ENCODE measurements at places on chromosomes 12 and 14. TPM values are rescaled to one million over a fixed set of nuclear protein-coding genes. Genes with fewer than 3 reads are reported as not detected.
A peak's percentile ranks its signal among the peaks of the same experiment; 100 is the strongest.

DNA sequence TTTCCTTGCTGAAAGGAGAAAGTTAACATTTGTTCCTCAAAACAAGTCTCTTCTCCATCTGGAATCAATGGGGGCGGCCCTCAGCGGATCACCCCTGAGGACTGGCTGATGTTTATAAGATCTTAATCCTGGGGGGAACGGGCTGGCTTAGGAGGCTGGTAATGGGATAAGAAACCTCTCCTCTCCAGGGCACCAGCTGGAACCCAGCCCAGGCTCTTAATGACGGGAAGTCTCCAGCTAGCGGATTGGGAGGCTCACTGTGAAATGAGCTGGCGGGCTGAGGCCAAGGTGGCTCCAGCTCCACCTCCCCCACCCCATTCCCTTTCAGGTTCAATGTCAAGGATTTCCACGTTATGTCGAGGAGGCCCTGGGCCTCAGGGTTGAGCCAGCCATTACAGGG, 1133.0 kb downstream of the VRK1 start:
- DNase-seq, result no peak

DNA sequence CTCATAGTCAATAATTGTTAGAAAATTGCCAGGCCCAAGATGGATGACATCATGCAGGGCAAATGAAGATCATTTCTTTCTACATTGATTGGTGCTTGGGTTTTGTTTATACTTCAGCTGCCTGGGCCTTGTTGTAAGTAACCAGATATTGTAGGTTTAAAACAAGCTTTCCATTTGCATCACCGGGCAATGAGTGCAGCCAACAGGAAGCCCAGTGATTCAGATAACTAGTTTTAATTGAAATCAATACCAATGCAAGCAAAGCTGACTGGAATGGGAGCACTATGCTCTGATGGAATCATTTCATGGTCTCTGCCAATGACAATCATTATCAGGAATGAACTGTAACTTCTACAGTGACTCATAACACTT, 279.3 kb downstream of the DUSP6 start:
- peak; percentile 84 for DNase-seq

- peak; percentile 27 for DNase-seq
These were observed 547 bp upstream of the PYGL start for GRCh38 chr14:50944647-50945413.

DNA sequence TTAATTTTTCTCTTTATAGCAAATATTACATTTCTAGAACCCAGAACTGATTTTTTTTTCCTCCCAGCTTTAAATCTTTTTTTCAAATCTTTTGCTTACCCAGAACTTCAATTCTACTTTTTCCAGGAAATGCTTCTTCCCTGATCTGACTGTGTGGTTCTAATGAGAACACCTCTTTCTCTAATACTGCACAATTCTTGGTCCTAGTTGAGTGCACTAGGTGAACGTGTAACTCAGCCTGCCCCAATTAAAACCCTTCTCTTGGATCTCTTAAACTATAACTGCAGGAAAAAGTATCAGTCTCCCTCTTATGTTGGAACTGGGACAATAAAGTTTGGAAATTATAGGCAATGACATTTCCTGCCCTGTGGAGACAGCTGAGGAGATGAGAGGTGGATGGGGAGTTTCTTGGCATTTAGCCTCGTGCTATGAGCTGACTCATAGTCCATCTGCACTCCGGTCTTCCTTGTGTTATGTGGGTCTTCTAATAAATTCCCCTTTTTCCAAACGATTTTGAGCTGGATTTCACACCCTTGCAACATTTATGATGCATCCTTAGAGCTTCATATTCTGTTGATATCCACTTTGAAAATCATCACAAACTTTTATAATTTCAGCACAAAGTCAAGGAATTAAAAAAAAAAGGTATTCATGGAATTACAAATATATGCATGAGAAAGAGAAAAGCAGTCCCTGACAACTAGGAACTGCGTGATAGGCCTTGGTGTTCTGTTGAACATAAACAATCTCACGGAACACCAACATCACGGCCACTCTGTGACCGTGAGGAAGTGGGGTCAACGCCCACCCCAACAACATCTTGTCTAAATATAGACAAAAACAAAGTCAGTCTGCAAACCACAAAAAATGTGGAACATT, 52.4 kb downstream of the BRMS1L start:
- peak; percentile 91 for DNase-seq

GRCh38 chr14:87566991-87567390, 426.0 kb downstream of the GALC start:
- DNase-seq, result no peak

- DNase-seq, result no peak
These were observed 1.9 kb upstream of the MYBPC1 start for GRCh38 chr12:101592921-101593320.

DNA sequence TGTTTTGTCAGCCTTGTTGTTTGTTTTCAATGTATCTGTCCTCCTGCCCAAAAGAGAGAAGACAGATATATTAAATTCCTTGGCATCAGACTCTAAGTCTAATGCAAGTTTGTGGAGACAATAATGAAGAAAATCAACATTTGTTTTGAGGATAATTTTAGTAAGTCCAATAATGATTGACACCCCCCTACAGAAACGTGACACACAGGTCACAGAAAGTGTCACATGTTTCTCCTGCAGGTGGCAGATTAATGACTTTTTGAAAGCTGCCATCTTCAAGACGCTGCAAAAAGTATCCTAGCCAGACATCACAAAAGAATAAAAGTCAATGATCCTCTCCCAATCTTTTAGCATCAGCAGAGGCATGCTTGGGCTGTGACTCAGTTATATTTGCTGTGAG, 378.8 kb upstream of the TMPO start:
- no peak for DNase-seq

DNA sequence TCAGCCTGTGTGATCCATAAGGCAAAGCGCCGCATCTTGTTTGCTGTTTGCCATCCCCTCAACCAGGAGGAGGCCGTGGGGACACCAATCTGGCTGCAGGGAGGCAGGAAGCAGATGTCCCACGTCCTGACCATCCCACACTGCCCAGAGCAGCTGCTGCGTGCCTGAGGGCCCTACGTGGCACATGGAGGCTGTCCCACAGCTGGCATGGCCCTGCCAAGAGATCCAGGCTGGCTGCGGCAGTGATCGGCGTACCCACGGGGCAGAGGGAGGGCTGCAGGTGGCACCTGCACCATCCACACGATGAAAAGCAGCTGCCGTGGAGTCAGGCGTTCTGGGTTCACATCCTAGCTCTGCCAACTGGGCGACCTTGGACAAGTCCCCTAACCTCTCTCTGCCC, 42.0 kb downstream of the NCOR2 start:
- DNase-seq, result no peak

DNA sequence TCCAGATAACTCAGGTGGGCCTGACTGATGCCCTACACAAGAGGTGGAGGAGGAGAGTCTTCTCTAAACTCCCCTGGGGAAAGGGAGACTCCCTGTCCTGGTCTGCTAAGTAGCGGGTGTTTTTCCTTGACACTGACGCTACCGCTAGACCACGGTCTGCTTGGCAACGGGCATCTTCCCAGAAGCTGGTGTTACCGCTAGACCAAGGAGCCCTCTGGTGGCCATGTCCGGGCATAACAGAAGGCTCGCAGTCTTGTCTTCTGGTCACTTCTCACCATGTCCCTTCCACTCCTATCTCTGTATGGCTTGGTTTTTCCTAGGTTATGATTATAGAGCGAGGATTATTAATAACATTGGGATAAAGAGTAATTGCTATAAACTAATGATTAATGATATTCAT, 965.5 kb downstream of the TMEM121 start:
- DNase-seq, result no peak

DNA sequence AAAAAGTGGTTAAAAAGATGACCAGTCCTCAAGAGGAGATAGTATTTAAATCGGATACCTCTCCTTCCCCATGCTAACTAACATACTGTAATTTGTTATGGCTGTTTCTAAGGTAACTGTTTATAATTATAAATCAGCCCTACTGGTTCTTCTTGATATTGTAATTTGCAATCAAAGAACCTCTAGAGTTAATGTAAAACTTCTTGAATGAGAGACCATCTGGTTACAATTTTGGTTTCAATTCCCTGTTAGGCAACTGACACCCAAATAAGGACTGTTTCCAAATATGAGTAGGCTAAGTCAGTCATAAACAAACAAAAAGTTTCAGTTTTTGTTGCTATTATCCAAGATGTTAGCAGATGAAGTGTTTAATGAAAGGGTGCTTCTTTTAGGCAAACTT, 120.2 kb upstream of the DNM1L start:
- no peak for DNase-seq

- DNase-seq, result no peak
These were observed 56.3 kb downstream of the SIX6 start for GRCh38 chr14:60565211-60565610.

GRCh38 chr14:26173581-26174110, 424.2 kb downstream of the NOVA1 start:
- DNase-seq, result no peak

DNA sequence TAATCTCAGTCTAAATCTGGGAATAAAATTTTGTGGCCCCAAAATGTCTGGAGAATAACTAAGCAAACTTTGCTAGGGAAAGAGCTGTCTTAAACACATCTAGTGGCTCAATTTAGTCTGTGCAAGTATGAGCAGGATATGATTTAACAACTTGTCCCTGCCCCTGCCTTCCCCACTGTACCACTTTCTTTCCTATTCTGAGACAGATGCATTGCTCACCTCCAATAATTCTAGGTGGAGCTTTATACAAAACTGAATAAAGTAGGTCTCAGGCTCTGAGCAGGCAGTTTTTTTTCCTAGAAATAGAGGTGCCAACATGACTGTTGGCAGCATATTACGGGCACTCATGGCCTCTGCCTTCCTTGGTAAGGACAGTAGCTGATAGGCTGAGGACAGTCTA, 412.1 kb downstream of the DAD1 start:
- no peak for DNase-seq

- DNase-seq, result no peak
These were observed 36.3 kb downstream of the ACSS3 start for GRCh38 chr12:81114226-81114625.

- peak; percentile 67 for DNase-seq
These were observed 142.3 kb upstream of the ARHGAP5 start for GRCh38 chr14:31934767-31935266.

DNA sequence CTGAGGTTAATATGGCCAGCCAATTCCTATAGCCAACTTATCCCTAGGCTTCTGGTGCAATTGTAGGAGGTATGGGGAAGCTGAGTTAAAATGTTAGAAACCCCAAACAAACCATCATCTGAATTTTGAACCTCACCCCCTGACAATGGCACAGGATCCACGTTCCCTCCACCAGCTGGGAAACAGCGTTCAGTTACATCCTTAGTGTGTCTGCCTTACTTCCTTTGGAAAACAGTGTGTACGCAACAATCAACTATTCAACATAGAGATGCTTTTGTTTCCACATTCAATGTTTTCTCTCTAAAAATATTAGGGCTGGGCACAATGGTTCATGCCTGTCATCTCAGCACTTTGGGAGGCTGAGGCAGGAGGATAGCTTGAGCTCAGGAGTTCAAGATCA, 203.4 kb downstream of the TTC7B start:
- peak; percentile 78 for DNase-seq

- DNase-seq, result no peak
These were observed 50.4 kb upstream of the RIN3 start for GRCh38 chr14:92463141-92463540.

- DNase-seq, result no peak
These were observed 342.3 kb downstream of the ZFP36L1 start for GRCh38 chr14:68450391-68451120.

GRCh38 chr12:46783871-46784270, 41.9 kb downstream of the SLC38A4 start:
- no peak for DNase-seq

GRCh38 chr12:69534389-69534822, 50.9 kb upstream of the CCT2 start:
- peak; percentile 92 for DNase-seq

DNA sequence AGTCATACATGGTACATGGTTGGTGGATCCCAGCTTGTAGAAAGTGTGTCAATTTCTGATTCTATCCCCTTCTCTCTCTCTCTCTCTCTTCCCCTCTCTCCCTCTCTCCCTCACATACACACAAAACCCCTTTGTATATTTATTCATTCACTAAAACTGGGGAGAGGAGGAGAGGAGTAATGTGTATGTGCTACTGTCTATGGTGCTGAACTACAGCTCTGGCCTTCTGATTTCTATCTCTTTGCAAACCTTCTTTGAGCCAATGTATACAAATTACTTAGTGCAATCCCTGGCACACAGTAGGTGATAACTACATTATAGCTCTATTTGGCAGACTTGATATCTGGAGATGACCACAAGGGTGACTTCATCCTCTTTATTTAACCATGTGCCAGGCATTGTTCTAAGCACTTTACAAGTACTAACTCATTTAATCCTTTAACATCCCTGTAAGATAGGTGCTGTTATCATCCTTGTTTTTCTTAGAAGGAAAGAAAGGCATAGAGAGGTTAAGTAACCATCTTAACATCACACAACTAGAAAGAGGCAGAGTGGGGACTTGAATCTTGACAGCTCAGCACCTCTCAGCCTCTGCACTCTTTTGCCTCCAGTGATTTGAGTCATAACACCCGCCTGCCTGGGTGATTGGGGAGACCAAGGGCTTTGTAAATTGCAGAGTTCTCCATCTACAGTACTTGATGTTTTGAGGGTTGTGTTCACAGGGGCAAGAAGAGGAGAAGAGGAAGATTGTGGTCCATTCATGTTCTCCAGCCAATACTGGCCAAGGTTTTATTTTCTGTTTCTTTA, 21.3 kb downstream of the RPH3A start:
- no peak for DNase-seq

GRCh38 chr12:28872654-28873268, 276.3 kb upstream of the FAR2 start:
- peak; percentile 63 for DNase-seq

DNA sequence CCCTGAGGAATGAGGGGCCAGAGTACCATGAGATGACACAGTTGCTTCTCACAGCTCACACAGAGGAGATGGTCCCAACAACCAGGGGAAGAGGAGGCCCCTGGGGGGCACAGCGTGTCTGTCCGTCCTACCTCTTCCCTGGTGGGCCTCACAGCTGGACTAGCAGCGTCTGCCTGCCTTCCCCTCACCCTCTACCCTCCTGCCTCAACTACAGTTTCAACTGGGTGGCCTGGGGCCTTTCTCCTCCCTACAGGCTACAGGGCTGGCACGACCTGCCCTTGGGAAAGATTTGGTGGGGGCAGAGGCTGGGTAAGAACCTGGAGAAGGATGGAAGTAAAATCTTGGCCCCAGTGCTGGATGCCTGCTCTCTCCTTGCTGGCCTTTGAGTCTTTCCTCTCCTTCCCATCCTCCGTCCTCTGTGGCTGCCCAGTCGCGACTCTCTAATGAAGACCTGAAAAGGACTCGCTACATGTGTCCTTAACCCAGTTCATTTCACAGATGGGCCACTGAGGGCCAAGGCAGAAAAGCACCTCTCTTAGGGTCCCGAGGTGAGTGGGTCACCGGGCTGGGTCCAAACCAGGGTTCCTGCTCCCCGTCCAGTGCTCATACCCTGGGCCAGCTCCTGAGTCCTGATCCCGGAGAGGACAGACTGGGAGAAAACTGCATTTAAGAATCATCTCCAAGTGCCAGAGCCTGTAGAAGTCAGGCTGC, 232.5 kb downstream of the BCL11B start:
- no peak for DNase-seq

KCNC2 gene
- total RNA-seq, result not detected

JPH4 gene
- total RNA-seq, result 0.13 TPM

LRRC23 gene
- 2.0 TPM for total RNA-seq

EXOC3L4 gene
- not detected for total RNA-seq

SRRM4 gene
- not detected for total RNA-seq

MIP gene
- 0.26 TPM for total RNA-seq

KRT71 gene
- total RNA-seq, result not detected

ARHGAP9 gene
- total RNA-seq, result not detected

TAS2R10 gene
- 0.13 TPM for total RNA-seq

CLEC7A gene
- total RNA-seq, result 0.26 TPM
